Activated CD4-positive, alpha-beta T cell treated with anti-CD3 and anti-CD28 coated beads, Interleukin-2, Interleukin-6, amounts not matched to agents 100 ng/mL and 50 ng/mL, durations not matched to agents 16 hours and 8 hours (primary cell): ENCODE measurements at places on chromosomes 7 and 10.
A peak's percentile ranks its signal among the peaks of the same experiment; 100 is the strongest.

DNA sequence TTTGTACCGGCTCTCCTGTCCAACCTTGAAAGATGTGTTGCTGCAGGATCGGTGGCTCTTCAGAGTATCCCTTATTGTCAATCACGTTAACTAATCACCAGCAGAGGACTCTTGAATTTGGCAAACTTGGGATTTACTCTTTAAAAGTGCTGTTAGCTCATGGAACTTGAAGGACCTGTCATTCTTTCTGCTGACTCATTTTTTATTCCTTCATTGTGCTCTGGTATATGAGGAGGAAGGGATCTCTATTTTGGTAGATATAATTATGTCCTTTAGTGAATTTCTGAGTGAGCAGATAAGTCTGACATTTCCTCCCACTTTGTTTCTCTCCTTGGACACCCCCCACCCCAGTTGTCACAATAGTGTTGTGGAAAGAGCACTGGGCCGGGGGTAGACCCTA, 175.1 kb upstream of the HDAC9 start:
- DNase-seq: no peak

- DNase-seq: no peak
These were observed 6.7 kb upstream of the FAM180A start for GRCh38 chr7:135755351-135755753.

- peak; percentile 28 for DNase-seq
These were observed 156.3 kb upstream of the KMT2E start for GRCh38 chr7:104857458-104858425.

- DNase-seq: peak; percentile 69
These were observed 72.6 kb downstream of the FOXL3 start for GRCh38 chr7:362402-363096.

GRCh38 chr7:20290505-20291111, 40.1 kb upstream of the ITGB8 start:
- DNase-seq: no peak

DNA sequence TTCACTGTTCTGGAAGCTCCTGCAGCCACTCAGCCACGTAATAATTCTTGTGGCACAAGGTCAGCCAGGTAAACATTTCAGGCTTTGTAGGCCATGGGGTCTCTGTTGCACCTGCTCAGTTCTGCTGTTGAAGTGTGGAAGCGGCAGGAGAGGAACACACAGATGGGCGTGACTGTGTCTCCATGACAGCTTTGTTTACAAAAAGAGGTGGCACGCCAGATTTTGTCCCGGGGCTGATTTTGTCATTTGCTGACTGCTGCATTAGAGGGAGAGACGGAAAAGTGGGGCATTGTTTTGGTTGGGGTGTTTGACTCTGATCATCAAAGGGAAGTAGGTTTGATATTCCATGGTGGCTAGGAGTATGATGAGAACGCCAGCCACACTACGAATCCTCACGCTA, 103.1 kb downstream of the PRKAG2 start:
- DNase-seq: no peak

- peak; percentile 3 for DNase-seq
These were observed 165.2 kb downstream of the PTEN start for GRCh38 chr10:88028654-88029053.

DNA sequence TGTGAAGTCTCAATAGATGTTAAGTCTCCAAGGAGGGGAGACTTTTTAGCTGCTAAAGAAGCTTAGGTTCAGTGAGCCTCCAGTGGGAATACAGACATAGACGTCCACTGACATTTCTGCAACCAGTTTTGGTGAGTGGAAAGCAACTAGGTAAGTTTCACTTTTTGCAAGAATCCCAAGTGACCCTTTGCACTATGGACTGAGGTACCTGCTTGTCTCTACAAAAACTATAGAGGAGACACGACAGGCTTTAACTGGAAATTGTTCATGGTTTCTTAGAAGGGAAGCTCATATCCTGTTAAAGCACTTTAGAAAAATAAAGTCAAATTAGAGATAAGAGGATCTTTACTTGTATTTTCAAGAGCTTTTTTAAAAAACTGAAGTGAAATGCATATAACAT, 38.6 kb downstream of the GBF1 start:
- no peak for DNase-seq
